ENCODE measurements at places on chromosomes 5 and 9.

- DNase-seq = no peak
Measured at GRCh38 chr9:98333703-98334582, 78.5 kb upstream of the TBC1D2 start.

GRCh38 chr5:43601454-43602260, 1.3 kb upstream of the NNT start:
- DNase-seq = no peak

DNA sequence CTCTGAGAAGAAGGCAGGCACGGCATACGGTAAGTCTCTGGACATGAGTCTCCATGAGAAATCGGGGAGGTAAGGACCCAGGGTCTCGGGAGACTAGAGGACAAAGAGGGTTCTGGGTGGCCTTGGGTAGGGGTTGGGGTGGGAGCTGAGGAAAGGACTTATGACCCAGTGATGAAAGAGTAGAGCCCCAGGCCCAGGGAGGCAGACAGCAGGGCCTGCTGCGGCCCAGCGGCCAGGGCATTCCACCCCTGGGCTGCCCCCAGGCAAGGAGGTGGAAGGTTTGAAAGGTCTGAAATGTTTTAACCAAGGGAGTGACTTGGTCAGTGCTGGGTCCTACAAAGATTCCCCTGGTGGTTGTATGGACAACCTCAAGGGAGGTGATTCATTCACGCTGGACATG, 89.1 kb downstream of the CRB2 start:
- DNase-seq = no peak

DNA sequence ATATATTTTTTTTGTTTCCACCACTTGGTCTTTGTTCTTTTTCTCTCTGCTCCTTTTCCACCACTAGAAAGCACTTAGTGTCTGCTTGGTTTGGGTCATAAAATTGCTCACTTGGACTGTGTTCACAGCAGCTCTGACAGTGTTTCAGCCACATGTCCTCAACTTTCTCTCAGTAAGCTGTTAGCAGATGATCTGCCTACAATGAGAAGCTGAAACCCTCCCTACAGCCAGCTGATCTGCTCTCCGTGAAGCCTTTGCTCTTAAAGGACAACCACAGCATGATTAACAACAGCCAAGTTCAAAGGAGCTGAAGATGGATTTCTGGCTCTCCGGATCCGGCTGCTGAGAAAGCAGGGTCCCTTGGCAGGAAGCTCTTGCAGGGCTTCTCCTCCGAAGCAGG, 31.6 kb downstream of the PRLR start:
- DNase-seq = no peak

- DNase-seq = no peak
Measured at GRCh38 chr5:146185161-146185560, 2.7 kb upstream of the LARS1 start.

- DNase-seq = no peak
Measured at GRCh38 chr9:32603914-32604852, 31.2 kb upstream of the NDUFB6 start.
